ENCODE measurements at places on chromosomes 4 and X.

DNA sequence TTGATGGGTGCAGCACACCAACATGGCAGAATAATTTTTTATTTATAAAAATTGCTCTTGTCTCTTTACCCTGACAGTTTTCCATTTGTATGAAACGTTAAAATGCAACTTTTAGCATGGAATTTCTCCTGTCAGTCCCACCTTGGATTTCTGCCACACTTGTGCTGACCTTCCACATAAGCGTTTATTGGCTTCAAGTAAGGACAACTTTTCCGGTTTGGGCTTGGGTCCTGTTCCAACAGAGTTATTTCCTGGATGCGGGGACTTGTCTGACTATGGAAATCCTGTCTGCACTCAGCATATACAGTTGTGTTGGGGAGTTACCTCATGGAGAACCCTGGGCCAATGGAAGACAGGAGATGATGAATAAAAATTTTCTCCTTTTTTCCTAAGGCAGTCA lies 294.7 kb downstream of the NAF1 start:
- no peak for DNase-seq

DNA sequence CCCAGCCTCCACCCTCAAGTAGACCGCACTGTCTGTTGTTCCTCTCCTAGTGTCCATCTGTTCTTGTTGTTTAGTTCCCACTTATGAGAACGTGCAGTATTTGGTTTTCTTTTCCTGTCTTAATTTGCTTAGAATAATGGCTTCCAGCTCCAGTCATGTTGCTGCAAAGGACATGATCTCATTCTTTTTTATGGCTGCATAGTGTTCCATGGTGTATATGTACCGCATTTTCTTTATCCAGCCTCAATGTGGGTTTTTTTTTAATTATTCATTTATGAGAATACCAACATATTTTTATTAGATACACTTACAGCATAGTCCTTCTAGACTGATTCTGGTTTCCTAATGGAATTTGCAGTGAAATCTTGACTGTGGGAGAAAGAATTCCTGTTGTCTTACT lies 1.3 kb downstream of the VMA21 start:
- no peak for DNase-seq

GRCh38 chr4:13240066-13240465 lies 244.1 kb downstream of the RAB28 start:
- no peak for DNase-seq

- DNase-seq, result no peak
These were observed 90.5 kb downstream of the TBL1X start for GRCh38 chrX:9555354-9555753.

- DNase-seq, result no peak
These were observed 8.6 kb downstream of the NOP14 start for GRCh38 chr4:2954358-2955185.

GRCh38 chr4:122171323-122171722 lies 19.2 kb downstream of the BLTP1 start:
- DNase-seq, result no peak

DNA sequence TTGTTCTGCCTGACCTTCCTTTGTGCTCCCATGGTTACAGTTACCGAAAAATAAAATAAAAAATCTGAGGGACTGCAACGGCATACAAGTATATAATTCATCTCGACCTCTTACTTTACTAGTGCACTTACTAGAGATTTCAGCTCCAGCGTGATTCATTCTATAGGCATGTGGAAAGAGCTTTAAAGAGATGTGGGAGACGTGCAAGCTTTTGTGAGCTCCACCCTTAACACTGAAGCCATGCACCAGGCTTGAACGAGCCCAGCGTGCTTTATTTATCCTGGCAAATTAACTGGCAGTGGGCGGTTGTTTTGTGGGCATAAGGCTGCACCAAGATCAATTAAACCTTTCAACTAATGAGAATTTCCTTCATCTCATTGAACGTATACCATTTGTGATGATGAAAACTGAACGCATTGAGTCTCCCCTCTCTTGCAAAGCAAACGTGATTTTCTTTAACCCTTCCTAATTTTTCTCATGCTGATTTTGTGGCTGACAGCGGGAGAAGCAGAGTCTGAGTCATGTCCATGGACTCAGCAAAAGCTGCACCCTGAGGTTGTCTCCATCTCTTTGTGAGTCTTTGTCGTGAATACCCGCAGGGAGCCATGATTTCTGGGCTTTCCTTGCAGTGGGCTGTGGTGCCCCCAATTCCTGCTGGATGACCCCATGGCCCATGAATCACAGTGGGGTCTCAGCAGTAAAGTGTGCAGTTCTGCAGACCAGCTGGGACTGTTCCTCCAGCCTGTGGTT lies 60.1 kb downstream of the MXRA5 start:
- DNase-seq, result no peak

DNA sequence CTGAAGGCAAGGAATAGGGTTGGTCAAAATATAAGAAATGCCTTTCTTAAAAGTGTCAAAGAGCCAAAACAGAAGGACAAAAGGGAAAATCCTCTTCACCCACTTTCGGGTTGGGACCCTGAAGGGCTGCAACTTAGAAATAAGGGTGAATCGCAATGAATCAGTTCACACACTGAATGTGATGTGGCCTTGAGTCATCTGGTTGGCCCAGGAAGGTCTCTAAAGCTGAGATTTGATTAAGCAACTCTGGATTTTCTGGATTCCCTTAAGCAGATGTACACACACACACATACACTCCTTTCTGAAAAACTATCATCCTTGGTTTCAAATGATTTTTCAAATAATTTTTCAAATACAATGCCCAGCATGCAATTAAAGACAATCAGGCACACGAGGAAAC lies 13.1 kb downstream of the TAB3 start:
- no peak for DNase-seq

DNA sequence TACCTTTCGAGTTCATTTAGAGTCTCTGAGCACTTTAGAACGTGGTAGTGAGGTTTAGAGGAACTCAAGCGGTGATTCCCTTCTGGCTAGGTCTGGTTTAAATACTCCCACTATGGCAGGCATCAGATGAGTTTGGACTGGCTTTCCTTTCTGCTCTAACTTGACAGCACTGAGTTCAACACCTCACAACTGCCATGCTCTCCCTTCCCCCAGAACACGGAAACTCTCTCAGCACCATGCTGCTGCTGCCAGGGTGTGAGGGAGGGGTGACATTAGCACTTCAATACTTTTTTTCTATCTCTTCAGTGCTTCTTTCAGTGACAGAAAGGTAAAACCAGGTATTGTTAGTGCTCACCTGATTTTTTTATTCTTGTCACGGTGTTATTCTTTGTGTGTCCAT lies 234.5 kb upstream of the AGTR2 start:
- DNase-seq, result no peak

- DNase-seq, result no peak
These were observed 670.5 kb downstream of the GABRG1 start for GRCh38 chr4:45453258-45453853.

DNA sequence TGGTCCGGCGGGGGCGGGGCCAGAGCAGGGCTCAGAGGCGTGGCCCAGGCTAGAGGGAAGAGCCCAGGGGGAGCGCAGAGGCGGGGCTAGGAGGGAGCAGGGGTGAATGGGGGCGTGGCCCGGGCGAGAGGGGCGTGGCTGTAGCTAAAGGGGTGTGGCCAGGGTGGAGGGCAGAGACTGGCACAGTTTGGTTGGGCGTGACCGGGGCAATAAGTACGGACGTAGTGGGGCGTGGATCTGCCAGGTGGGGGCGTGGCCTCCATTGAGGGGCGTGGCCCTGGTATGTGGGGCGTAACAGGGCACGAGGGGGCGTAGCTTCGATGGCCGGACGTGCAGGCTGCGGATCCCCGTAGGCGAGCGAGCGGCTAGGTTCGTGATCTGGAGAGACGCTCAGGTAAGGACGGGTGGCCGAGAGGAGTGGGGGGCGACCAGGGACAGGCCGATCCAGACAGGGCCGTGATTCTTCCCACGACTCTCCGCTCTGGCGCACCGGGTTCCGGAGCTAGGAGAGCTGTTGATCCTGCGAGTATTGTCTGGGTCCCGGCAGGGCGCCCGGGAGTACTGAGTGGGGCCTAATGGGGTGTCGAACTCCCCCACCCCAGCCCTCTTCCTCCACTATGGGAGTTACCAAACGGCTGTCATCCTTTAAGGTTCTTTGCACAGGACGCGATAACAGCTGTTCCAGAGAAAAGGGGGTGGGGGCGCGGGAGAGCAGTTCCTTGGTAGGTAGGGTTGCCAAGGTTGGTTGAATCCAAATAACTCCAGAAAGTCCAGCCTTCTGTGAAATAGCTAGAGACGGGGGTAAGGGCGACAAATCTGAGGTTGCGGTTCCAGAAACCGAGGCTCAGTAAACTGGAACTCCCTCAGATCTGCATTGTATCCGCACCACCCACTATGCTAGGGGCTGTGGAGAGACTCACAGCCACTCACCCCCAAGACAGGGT lies at the start of gene CA5B:
Gene CA5B, plus strand, starts transcription at position 312 of the 944 bp plus-strand sequence. CDS start 11,754 bp downstream, outside the sequence.
- no peak for DNase-seq

- no peak for DNase-seq
These were observed 126.7 kb downstream of the FRYL start for GRCh38 chr4:48653217-48654014.

DNA sequence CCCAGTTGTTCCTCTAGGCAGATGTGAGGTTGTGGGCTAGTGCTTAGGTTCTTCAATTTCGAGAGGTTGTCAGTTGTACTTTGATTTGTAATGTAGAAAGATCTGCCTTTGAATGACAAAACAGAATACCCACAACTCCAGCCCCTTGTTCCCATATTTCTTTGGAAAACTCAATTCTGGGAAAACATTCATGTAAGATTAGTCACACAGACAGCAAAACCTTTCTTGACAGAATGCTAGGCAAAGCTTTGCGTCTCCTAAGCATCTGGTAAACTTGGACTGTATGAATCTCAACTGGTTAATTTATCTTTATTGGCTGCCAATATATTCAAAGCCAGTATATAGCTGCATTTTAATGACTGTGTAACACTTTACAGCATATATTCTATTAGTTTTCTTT lies 34.9 kb downstream of the NOCT start:
- DNase-seq, result no peak

DNA sequence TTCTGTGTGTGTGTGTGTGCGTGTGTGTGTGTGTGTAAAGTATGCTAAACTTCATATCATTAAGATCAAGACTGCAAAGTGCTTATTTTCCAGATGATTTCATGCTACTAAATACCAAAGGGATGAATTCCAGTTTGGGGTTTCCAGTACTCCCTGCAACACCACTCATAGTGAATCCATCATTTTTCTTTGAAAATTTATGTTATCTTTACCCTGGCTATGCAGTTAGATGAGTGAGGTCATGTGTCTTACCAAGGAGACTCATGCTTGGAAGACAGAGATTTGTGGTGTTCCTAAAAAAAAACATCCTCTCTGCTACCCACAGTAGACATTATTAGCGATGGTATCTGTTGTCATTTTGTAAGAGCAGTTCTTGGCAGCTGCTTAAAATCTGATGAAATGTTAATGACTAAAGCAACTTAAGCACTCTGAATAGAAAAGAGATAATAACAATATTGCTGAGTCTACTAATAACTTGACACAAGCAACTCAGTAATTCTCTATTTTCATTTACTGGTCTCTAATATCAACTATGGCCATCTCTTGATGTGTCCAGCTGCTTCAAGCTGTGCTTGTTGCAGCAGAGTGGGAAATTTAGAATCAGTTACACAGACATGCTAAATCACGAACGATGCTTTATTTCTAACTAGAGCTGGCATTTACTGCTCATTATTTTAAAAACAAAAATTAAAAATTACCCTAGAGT lies 1953.0 kb upstream of the IGFBP7 start:
- no peak for DNase-seq

GRCh38 chrX:97399400-97399799 lies 515.7 kb downstream of the RPA4 start:
- DNase-seq, result no peak

DNA sequence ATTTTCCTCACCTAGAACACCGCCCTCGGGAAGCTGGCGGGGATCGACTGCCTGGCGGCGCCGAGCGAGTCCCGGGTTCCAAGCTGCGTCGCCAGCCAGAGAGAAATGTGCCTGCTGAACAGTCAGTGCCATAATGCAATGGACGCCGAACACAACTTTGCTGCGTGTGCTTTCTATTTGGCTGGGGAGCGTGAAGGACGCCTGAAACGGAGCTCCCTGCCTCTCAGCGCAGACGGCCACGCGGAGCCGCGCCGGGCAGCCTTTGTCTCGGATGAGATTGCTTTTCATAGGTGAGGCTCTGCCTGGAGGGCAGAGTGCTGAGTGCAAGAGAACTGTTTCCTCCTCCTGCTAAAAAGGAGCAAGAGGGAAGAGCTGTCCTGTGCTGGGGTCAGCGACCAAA lies 107.7 kb upstream of the BCOR start:
- no peak for DNase-seq

- DNase-seq, result no peak
These were observed 65.3 kb downstream of the CDS1 start for GRCh38 chr4:84648178-84648577.

DNA sequence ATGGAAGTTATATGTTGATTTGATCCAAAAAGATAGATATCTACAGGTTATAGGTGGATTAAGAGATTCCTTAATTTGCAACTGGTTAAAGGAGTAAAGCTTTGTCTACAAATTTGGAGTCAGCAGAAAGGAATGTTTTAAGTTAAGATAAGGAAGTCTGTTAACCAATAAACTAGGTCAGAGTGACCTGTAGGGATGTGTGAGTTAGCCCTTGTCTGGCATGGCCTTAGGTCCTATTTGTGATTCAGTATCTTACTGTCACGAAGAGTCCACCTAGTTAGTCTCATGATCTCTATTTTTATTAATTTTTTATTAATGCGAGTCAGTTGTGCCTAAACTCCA lies 230.8 kb downstream of the INPP4B start:
- DNase-seq, result no peak

DNA sequence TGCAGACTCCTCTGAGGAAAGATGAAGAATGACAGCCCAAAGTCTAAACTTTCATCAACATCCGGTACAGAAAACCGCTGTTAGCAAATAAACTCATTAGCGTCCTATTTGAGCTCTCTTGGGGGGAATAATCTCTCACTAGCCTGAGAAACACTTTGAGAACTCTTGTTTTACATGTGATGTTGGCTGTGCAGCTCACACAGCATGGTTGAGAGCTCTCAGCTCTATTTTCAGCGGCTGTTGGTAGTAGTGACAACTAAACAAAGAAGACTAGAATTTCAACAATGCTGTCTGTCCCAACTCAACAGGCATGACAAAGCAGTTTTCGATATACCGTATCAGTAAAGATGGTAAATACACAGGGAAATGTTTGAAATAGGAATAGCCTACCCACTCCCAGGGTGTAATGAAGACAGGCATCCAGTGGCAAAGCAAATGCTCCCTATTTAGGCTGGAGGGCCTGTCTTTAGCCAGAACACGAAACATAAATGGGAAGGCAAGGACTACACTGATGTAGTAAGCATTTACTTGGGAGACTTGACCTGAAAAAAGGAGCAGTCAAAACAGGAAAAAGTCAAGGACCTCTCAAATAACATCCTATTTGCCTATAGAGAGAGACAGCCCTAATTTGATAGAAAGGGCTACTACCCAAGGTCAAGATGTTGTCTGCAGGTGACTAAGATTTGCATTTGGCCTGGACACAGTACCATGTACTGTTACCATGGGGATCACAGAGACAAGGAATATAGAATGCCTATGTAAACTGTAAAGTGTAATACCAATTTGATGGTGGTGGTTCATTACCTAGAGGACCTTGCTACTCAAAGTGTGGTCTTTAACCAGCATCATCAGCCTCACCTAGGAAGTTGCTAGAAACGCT lies 60.4 kb downstream of the PPEF2 start:
- DNase-seq, result peak; percentile 44

GRCh38 chr4:55177461-55177860 lies 52.1 kb upstream of the KDR start:
- DNase-seq, result no peak

Measured in NCI-H345 (cell line).